GM12878 (cell line): ENCODE measurements at places on chromosomes 11 and 22. TPM values are rescaled to one million over a fixed set of nuclear protein-coding genes. Genes with fewer than 3 reads are reported as not detected.

The ISX gene
- 0.21 and 0.45 TPM in 2 replicates for total RNA-seq

The SYCE3 gene
- total RNA-seq = not detected in 2 replicates

The LRRC75B gene
- total RNA-seq = 0.24 and 0.26 TPM in 2 replicates

The PRDM10 gene
- 6.0 and 7.5 TPM in 2 replicates for total RNA-seq

The SCGB1A1 gene
- 0.72 TPM in 1 of 2 replicates, not detected in the other for total RNA-seq

The APOA4 gene
- not detected in 2 replicates for total RNA-seq

The MCHR1 gene
- total RNA-seq = not detected in 2 replicates

The HBB gene
- total RNA-seq = 0.36 TPM in 1 of 2 replicates, not detected in the other

The DDIAS gene
- total RNA-seq = 10.3 and 14.2 TPM in 2 replicates

The GPR83 gene
- 0.11 TPM in 1 of 2 replicates, not detected in the other for total RNA-seq

The MYRF gene
- total RNA-seq = 2.0 and 3.1 TPM in 2 replicates

The CARNS1 gene
- total RNA-seq = 0.10 and 0.19 TPM in 2 replicates

The OOSP4A gene
- total RNA-seq = not detected in 2 replicates

The UCP2 gene
- total RNA-seq = 224 and 237 TPM in 2 replicates

The NRXN2 gene
- total RNA-seq = 0.29 and 0.74 TPM in 2 replicates

The ABCC8 gene
- not detected in 2 replicates for total RNA-seq

The TBCEL gene
- total RNA-seq = 9.9 and 10.9 TPM in 2 replicates

The GSTT2B gene
- 0.21 TPM in 1 of 2 replicates, not detected in the other for total RNA-seq

The POU2AF1 gene
- total RNA-seq = 165 and 169 TPM in 2 replicates

The ANO5 gene
- total RNA-seq = 6.1 and 6.3 TPM in 2 replicates

The TTC17 gene
- 36.1 and 37.3 TPM in 2 replicates for total RNA-seq

The PGA4 gene
- not detected in 2 replicates for total RNA-seq

The ANGPTL5 gene
- not detected in 2 replicates for total RNA-seq

The LRRC10B gene
- total RNA-seq = not detected in 2 replicates

The BRSK2 gene
- 0.13 and 0.24 TPM in 2 replicates for total RNA-seq

The MS4A7 gene
- 2.3 and 3.3 TPM in 2 replicates for total RNA-seq

The CASP5 gene
- total RNA-seq = not detected in 2 replicates

The CCDC15 gene
- total RNA-seq = 2.3 and 3.2 TPM in 2 replicates

The MS4A3 gene
- 0.13 TPM in 1 of 2 replicates, not detected in the other for total RNA-seq

The GDPD4 gene
- total RNA-seq = not detected in 2 replicates

The MMP13 gene
- total RNA-seq = not detected in 2 replicates

The USP2 gene
- total RNA-seq = 0.13 TPM in 1 of 2 replicates, not detected in the other

The MIOX gene
- not detected in 2 replicates for total RNA-seq
